ENCODE measurements at places on chromosomes 6 and 20. TPM values are rescaled to one million over a fixed set of nuclear protein-coding genes. Genes with fewer than 3 reads are reported as not detected.

DNA sequence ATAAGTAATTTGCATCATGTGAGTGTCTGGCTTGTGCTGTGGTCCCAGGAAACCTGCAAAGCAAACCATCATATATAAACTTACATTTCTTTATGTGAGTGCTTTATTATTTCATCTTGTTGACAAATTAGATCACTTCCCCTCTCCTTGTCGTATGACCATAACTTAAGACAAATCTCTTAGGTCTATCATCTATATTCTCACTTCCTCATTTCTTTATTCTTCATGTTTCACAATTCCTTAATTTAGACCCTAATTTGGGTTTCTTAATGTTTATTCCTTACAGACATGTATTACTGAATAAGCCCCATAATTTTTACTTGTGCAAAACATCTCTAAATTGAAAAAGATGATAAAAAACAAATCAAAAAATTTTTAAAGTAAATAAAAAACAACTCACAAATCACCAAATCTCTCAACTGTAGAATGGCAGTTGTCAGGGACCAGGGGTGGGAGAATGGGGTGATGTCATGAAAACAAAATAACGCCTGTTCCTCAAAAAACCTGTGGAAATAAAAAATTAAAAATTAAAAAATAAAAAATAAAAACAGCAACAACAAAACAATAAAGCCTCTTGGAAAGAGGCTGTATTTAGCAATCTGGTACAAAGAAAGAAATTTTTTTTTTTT lies 49.5 kb upstream of the FBXO30 start:
- no peak for DNase-seq

GRCh38 chr6:73675466-73676098 lies 20.4 kb upstream of the CD109 start:
- peak; percentile 74 for DNase-seq

DNA sequence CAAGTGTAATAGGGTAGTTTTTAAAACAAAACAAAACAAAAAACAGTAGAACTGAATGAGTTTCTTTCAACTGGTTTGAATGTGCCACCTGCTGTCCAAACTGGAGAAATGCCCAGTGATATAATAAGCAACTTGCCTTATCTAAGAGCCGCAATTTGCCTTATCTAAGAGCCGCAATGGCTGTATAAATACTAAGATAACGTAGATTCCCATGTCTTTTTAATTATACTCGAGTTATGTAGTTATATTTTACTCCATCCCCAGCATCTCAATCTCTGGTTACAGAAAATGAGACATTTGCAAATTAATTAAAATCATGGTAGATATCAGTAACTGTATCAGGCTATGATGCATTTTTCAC lies 67.2 kb downstream of the RPP40 start:
- DNase-seq, result no peak

- DNase-seq, result no peak
Observed at GRCh38 chr20:9499126-9499899, 15.1 kb upstream of the LAMP5 start.

PACRG gene
- 20.2 TPM for polyA plus RNA-seq

- DNase-seq, result no peak
Observed at GRCh38 chr6:130026859-130027258, 8.5 kb downstream of the L3MBTL3 start.

CD2AP gene
- polyA plus RNA-seq, result 89.5 TPM

DNA sequence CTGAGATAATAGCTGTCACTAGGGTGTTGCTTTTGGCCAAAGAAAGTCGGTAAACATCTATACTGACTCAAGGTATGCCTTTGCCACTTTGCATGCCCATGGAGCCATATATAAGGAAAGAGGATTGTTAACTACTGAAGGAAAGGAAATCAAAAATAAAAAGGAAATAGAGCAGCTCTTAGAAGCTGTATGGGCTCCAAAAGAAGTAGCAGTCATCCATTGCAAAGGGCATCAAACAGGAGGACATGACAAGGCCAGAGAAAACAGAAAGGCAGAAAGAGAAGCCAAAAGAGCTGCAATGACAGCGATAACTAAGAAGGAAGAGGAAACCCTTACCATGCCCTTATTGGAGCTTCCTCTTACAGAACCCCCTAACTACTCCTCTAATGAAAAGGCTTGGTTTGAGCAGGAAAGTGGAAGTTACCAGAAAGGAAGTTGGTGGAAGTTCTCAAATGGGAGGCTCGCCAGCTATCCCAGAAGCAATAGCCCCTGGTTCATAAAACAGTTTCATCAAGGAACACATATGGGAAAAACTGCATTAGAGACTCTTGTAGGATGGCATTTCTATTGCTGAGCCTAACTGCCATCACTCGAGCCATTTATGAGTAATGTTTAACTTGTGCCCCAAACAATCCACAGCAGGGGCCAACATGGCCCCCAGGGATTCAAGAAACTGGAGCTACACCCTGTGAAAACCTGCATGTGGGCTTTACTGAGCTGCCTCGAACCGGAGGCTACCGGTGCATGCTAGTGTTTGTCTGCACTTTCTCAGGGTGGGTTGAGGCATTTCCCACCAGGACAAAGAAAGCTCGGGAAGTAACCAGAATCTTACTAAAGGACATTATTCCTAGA lies 7.0 kb downstream of the IL22RA2 start:
- no peak for DNase-seq

- peak; percentile 22 for DNase-seq
Observed at GRCh38 chr20:20603339-20603990, 109.0 kb downstream of the RALGAPA2 start.

DNA sequence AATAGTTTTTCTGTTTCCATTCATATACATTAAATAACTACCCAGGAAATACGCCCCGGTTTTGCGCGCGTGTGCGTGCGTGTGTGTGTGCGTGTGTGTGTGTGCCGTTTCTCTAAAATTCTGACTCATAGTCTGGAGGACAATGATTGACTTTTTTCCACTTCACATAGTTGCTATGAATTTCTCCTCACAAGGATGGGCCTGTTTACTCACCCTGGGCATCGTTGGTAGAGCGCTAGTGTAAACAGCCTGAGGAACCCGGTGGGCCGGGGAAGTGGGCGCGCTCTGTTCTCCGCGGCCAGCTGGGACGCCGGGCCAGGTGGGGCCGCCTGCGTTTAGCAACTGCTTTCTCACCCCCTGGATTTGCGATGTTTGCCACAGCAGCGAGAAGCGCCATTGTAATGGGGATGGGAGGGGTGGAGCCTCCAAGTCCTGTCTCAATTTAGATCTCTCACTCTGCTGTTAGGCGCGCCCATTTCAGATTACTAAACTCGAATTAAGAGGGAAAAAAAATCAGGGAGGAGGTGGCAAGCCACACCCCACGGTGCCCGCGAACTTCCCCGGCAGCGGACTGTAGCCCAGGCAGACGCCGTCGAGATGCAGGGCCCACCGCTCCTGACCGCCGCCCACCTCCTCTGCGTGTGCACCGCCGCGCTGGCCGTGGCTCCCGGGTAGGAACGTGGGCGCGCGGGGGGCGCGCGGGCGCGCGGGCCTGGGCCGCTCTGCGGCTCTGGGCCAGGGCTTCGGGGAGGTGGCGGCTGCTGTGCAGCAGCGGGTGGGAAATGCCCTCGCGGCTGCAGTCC lies at the start of gene CD109:
TSS of gene CD109 (plus strand) at position 585 of the 803 bp plus-strand sequence. CDS start at position 598, 13 bp downstream.
- no peak for DNase-seq

DNA sequence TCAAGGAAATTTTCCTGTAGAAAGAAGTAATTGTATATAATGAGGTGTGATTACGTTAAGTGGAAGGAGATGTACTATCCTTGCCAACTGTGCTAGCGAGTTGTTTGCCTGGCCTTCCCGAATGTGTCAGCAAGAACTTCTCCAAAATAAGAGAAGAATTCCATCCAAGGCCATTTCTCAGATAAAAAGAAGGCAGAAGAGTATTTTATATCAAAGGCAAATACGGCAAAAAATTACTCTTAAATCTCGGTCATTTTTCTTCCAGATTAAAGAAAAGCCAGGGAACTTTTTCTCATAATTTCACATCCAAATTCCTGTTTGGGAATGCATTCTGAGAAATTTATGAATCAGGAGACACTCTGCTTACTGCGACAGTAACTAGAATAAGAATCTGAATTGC lies 290.6 kb downstream of the CBLN4 start:
- DNase-seq, result no peak

All from left kidney (tissue), 8 donors.